ENCODE measurements at places on chromosomes 3 and 15. TPM values are rescaled to one million over a fixed set of nuclear protein-coding genes. Genes with fewer than 3 reads are reported as not detected.

Gene CCPG1
- 63.6 TPM for total RNA-seq

Gene ACTRT3
- total RNA-seq, result 3.8 TPM

Gene B3GALNT1
- 29.0 TPM for total RNA-seq

Gene KCNMB2
- 3.6 TPM for total RNA-seq

Gene SH3GL3
- total RNA-seq, result 1.0 TPM

Gene UQCC5
- total RNA-seq, result 97.6 TPM

Gene PCOLCE2
- 3.4 TPM for total RNA-seq

Gene CNTN6
- 0.34 TPM for total RNA-seq

Gene FOXL2
- 0.68 TPM for total RNA-seq

Gene C2CD4A
- 0.75 TPM for total RNA-seq

All from kidney epithelial cell (primary cell).